RPMI7951 (cell line): ENCODE measurements at places on chromosomes 6 and 20. TPM values are rescaled to one million over a fixed set of nuclear protein-coding genes. Genes with fewer than 3 reads are reported as not detected.

Gene SRSF12
- not detected in 2 replicates for total RNA-seq

Gene GJA10
- total RNA-seq = not detected in 2 replicates

Gene RING1
- total RNA-seq = 26.6 and 30.0 TPM in 2 replicates

Gene SCGN
- total RNA-seq = not detected in 2 replicates

Gene GTSF1L
- total RNA-seq = not detected in 2 replicates

Gene OR14J1
- not detected in 2 replicates for total RNA-seq

Gene L3MBTL1
- 1.3 and 2.9 TPM in 2 replicates for total RNA-seq

Gene VGLL2
- not detected in 2 replicates for total RNA-seq

Gene TCF15
- total RNA-seq = 0.24 TPM in 1 of 2 replicates, not detected in the other

Gene BPI
- total RNA-seq = 0.24 and 0.29 TPM in 2 replicates

Gene PAX1
- not detected in 2 replicates for total RNA-seq

Gene PHF3
- total RNA-seq = 28.9 and 35.7 TPM in 2 replicates

Gene MROH8
- total RNA-seq = 0.10 and 1.3 TPM in 2 replicates

Gene CST5
- total RNA-seq = not detected in 2 replicates

Gene LHFPL5
- not detected in 2 replicates for total RNA-seq

- DNase-seq = peak; percentile 59
Observed at GRCh38 chr20:20668639-20669038, 43.8 kb downstream of the RALGAPA2 start.

GRCh38 chr6:52385074-52385473 lies 23.1 kb downstream of the PAQR8 start:
- no peak for DNase-seq

DNA sequence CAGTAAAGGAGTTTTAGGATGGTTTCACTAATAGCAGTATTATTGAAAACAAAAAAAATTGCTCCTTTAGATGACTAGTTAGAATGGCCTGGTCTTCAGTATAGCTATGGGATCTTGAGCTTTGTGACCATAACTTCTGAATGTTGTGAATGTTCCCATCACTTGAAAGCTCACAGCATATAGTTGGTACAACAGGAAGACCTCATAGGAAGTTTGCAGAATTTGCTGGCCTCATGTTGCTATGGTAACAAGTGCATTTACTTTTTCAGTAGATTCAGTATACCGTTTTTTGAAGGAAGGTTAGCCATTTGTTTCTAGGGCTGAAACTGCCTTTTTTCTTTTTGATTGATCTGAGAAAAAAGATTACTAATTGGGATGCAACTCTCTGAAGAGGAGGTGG lies 8.3 kb downstream of the PHF3 start:
- DNase-seq = no peak

- DNase-seq = no peak
Observed at GRCh38 chr6:104087765-104088164, 772.0 kb downstream of the HACE1 start.

GRCh38 chr6:109087661-109088264 lies 6.9 kb downstream of the SESN1 start:
- DNase-seq = peak; percentile 59

DNA sequence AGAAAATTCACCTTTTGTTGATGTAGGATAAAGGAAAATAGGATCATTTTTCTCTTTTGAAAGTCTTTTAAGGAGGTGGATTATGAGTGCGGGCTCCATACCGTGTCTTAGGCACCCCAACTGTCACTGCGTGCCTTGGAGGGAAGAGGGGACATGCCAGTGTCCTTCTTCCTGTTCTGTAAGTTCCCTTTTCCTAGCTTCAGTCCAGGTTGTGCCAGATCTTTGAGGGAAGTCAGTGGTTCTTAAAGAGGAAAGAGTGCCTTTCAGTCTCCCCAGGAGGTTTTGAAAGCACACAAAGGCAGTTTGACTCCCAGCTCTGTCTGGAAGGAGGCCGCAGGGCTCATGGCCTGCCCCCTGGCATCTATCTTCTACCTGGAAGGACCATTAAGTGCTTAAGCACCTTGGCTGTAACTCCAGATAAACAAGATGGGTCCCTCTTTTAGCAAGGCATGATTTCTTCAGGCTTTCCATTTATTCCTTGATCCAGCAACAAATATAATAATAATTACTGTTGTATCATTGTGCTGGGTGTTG lies 13.0 kb downstream of the EFCAB8 start:
- DNase-seq = no peak

DNA sequence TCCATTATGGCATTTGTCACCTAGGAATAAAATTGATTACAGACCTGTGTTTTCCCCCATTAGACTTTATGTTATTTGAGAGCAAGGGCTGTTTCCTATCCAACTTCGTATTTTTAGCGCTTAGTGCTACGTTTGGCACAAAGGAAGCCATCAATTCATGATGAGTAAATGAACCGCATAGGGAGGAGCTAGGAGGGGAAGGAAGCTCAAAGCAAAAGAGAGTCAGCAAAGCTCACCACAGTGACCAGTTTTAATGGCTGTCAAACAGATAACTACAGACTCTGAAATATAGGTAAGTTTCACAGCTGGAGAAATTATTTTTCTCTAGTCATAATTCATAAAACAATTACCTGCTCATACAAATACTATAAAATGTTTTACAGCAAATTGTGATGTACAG lies 6.9 kb upstream of the SAMD3 start:
- no peak for DNase-seq

GRCh38 chr6:35258858-35259193 lies 709 bp upstream of the ZNF76 start:
- DNase-seq = peak; percentile 47

- DNase-seq = peak; percentile 74
Observed at GRCh38 chr6:28643017-28643740, 117.5 kb downstream of the GPX5 start.

DNA sequence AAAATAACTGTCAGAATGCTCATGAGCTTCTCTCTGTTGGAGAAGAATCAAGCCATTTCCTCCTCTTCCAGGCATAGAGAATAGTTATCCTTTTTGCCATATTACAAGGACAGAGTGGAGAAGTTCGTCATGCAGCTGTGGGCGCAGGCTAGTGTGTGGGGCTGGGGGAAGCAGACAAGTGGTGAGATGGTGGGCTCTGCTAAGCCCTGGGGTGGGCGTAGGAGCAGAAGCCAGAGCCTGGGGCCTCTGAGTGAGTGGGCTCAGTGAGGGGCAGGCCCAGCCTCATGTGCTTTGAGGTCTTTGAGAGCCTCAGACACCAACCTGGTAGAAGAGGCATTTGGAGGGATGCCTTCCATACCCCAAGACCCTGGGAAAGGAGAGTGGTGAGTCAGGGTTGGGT lies 19.4 kb downstream of the ARID1B start:
- DNase-seq = no peak

GRCh38 chr20:59788811-59789397 lies 144.5 kb downstream of the SYCP2 start:
- DNase-seq = peak; percentile 25

DNA sequence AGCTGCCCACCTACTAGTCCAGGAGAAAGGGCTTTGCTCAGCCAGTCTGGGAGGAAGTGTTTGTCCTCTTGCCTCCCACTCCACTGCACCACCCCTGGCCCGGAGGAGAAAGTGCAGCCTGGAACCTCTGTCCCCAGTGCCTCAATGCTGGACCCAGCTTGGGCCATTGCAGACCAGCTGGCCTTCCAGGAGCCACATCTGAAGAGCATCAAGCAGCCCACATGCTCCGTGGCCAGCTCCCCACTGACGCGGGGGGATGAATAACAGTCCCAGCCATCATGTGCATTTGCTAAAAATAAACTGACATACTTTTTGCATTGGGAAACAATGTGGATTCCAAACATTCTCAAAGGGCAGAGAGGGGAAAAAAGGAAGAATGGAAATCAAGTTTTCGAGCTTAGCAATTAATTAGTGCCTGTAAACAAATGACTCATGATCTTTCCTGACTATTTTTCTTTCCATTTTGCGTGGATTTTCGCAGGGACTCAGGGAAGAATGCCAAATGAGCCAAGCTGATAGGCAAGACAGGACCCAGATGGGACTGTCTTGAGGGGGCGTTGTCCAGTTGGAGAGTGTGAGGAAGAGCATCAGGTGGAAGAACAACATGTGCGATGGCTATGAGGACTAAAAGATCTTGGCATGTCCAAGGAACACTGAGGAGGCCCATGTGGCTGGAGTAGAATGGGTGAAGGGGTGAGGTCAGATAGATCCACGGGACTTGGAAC lies 34.1 kb downstream of the CEBPB start:
- DNase-seq = peak; percentile 96

DNA sequence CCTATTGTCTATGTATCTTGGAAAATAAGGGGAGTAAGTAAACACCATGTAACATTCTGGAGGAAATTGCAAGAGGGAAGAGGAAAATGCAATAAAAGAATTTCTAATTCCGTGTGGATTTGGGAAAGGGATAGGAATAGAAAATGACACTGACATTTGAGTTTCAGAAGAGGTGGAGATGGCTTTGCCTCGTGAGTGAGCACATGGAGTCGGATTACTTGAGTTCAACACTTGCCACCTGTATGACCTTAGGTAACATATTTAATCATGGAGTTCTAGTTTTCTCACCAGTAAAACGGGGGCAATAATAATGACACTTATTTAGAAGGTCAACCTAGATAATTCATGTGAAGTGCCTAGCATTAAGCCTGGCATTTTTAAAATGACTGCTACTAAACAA lies 10.8 kb upstream of the PBOV1 start:
- DNase-seq = no peak

DNA sequence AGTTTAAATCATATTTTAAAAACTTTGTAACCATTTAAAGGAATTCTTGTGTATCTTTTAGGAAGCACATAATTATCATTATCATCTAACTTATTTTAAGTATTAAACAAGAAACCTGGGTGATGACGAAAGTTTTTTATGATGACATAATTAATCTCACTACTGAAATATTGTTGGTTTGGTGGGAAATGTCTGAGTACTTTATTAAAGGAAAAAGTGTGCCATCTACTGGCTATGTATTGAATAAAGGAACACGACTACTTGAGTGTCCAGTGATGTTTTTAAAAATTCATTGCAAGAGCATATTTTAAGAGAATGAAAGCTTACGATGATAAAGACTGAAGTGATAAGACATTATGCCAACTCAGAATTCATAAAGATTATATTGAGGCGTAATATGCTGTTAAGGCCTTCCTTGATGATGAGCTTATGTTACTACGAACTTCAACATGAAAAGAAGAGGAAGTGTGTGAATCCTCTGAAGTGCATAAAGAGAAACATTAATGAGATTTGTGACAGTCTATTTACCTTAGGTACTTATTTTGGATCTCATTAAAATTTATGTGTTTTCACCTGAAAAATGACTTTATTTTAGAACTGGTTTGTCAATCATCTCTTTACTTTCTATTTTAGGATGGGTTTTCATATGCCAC lies 12.0 kb upstream of the TRMT11 start:
- peak; percentile 53 for DNase-seq

GRCh38 chr20:41927655-41928054 lies 309.5 kb upstream of the CHD6 start:
- no peak for DNase-seq

GRCh38 chr6:14540810-14541540 lies 423.4 kb downstream of the CD83 start:
- peak; percentile 22 for DNase-seq

DNA sequence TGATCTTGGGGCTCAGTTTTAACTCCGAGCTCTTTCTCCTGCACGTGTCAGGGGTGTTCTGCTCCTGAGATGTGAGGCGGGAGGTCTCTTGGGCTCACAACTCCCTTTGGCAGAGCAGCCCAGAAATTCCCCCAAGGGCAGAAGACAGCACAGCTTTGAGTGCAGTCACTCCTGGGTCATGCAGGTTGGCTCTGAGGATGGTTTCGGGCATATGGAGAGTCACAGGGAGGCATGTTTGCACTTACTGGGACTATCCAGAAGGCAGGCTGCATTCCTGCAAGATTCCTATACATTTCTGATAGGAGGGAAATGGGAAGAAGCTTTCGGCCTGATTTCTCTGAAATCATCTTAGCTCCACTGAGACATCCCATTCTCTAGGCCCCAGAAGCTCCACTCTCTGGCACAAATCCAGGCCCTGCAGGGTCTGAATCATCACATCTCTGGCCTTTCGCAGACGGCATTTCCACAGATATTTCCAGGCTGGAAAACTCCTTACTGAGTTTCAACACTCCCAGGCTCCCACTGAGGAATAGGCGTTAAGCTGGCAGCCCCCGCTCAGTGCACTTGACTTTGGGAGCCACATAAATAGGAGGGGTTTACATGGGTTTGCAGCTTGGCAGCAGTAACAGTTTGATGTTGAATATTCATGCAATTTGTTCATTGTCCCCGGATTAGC lies 39.7 kb downstream of the AGPAT4 start:
- DNase-seq = peak; percentile 97

GRCh38 chr6:15017261-15017660 lies 228.6 kb upstream of the JARID2 start:
- peak; percentile 73 for DNase-seq

DNA sequence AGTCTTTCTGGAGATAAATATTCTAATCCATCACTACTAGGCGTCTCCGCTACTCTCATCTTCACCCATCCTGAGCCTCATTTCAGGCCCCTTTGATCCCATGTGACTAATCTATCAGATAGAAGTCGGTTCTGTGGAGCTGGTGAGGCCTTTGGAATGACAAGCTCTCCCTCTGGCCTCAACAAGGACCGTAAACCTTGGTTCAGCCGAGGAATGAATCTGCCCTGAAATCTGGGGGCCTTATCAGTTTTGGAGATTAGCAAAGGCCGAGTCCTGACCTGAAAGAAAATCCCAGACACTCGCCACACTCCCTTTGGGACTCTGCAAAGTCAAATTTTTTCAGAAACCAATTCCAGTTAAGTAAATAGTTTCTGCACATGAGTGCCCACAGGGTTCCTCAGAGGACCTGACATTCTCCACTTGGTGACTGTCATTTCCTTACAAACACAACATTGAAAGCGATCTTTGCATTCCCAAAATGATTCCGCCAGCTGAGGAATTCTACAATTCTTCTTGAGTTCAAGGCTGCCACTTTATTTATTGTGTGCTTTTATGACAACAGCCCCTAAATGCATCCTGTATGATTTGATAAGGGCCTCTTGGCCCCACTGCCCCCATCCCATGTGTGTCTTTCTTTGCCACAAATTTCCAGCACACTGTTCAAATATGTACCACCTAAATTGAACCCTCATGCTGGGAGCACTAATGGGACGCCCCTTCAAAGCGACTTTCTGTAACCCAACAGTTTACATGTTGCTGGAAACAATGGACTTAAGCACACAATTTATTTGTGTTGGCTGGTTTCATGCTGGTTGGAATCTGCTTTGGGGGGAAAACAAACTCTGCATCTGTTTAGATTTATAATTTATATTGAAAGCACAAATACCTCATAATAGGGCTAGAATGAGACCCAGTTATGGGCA lies 10.0 kb upstream of the RIPOR3 start:
- DNase-seq = no peak

DNA sequence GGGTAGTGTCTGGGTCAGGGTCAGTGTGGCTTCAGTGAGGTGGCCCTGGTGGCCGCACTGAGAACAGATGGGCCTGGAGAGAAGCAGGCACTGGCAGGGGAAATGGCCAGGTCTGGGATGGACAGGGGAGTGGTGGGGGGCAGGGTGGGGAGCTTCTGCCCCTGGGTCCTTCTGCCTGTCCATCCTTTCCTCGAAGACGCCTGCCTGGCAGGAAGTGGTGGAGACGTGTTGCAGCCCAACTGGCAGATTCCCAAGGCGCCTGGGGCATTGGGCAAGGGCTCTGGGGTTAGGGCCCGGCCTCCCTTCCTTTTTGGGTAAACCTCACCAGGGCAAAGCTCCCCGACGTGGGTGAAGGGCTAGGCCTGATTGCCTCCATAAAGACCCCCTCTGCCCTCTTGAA lies 10.4 kb downstream of the SRC start:
- peak; percentile 87 for DNase-seq
